ENCODE measurements at places on chromosomes 7 and 10.

DNA sequence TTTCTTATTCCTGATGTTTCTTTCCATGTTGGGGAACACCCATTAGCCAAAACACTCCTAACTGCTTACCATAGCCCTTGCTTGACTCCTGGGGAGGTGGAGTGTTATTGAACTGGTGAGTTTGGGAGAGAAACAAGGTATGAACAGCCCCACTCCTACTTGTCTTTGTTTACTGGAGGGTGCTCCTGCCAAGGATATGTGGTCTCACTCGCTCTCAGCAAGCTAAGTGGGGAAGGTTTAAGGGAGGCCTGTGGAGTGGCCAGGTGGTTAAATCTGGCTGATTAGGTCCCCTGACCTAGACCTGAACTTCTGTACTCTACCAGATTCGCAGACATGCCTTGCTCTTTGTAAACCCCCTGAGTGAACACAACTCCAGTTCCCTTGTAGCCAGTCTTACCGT lies 300.1 kb downstream of the PTEN start:
- DNase-seq = no peak

DNA sequence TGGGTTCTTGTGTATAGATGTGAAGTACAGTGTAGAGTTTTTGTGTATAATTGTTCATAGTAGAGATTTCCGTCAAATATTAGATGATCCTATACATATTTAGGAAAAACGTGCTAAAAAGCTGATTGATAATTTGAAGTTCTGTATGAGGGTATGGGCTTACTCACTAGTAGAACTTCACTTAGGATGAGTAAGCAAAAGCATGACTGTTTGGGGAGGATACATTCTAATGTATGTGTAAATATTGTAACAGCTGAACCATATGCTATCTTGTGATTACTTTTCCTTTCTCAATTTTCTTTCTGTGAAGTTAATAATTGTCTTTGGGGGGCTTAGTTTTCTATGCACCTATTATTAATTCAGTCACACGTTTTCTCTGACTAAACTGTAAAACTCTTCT lies 53.2 kb upstream of the PDK4 start:
- no peak for DNase-seq

- no peak for DNase-seq
Measured at GRCh38 chr7:76202666-76203030, 952 bp downstream of the SRRM3 start.

DNA sequence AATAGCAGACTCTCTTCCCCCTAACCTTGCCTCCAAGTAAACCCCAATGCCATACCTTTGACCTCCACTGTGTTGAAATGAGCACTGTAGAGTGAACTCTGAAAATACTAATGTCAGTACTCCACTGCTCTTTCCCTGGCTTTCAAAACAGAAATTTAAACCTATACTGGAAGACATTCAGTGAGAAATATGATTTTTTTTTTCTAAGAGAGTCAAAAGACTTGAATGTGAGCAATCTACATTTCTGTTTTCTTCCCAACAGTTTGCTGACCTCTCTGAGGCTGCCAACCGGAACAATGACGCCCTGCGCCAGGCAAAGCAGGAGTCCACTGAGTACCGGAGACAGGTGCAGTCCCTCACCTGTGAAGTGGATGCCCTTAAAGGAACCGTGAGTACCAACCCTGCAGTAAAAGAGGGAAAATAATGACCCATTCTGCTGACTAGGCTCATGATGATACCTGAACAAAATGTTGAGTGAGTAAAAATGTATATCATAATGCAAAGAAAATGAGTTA lies 6.4 kb downstream of the VIM start:
- DNase-seq = no peak

GRCh38 chr7:157007470-157008066 lies 2.9 kb downstream of the MNX1 start:
- DNase-seq = no peak

GRCh38 chr10:46014683-46015405 lies 15.6 kb downstream of the NCOA4 start:
- no peak for DNase-seq

- DNase-seq = no peak
Measured at GRCh38 chr7:28488061-28488791, 75.9 kb downstream of the CREB5 start.

DNA sequence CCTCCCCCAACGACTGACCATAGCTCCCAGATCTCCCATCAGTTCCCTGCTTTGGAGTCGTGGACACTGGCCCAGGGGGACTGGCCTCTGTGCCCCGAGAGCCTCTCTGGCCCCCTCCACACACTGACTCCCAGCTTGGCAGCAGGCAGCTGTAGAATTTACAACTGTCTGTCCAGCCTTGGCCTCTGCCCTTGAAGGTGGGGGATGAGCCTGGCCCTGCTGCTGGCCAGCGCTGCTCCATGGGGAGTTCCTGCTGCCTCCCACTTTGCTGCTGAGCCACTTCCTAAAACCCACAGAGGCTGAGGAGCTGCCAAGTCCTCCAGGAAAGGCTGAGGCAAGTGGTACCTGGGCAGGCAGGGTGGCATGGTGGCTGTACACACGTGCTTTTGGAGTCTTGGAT lies 147.1 kb downstream of the WDR11 start:
- DNase-seq = no peak

GRCh38 chr10:71504168-71504567 lies 107.4 kb downstream of the CDH23 start:
- DNase-seq = no peak

- DNase-seq = no peak
Measured at GRCh38 chr7:23285657-23286646, 13.2 kb upstream of the MALSU1 start.

Measured in stimulated activated CD4-positive, alpha-beta T cell treated with anti-CD3 and anti-CD28 coated beads, Interleukin-4, amount 100 ng/mL, for 48 hours (primary cell).